NCI-H748 treated with DMSO at 0.1 percent for 48 hours (cell line): ENCODE measurements at places on chromosomes 16 and 17.

DNA sequence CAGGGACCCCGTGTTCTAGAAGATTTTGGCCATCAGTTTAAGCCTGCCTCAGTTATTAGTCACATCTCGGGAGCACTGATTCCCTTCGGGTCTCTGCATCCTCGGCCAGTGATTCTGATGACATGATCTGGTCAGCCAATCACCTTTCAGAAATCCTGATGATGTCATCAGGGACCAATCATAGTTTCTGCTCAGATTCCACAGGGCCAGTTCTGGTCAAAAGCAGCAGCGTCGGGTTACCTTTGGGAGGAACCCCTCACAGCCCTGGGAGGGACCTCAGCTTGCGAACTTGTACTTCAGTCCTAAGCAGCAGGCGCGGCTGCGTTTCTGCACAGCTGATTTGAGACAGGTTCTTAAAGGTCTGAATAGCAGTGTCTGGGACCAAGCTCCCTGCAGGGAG lies 13.9 kb downstream of the KDM8 start:
- DNase-seq: no peak

DNA sequence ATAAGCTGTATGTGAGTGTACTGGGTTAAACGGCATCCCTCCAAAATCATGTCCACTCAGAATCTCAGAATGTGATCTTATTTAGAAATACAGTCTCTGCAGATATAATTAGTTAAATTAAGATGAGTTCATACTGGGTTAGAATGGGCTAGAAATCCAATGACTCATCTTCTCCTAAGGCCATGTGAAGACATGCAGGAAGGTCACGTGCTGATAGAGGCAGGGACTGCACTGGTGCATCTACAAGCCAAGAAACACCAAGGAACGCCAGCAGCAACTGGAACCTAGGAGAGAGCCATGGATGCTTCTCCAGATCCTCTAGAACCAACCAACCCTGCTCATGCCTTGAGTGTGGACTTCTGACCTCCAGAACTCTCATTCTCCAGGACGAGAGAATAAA lies 241.0 kb downstream of the XYLT1 start:
- DNase-seq: no peak

DNA sequence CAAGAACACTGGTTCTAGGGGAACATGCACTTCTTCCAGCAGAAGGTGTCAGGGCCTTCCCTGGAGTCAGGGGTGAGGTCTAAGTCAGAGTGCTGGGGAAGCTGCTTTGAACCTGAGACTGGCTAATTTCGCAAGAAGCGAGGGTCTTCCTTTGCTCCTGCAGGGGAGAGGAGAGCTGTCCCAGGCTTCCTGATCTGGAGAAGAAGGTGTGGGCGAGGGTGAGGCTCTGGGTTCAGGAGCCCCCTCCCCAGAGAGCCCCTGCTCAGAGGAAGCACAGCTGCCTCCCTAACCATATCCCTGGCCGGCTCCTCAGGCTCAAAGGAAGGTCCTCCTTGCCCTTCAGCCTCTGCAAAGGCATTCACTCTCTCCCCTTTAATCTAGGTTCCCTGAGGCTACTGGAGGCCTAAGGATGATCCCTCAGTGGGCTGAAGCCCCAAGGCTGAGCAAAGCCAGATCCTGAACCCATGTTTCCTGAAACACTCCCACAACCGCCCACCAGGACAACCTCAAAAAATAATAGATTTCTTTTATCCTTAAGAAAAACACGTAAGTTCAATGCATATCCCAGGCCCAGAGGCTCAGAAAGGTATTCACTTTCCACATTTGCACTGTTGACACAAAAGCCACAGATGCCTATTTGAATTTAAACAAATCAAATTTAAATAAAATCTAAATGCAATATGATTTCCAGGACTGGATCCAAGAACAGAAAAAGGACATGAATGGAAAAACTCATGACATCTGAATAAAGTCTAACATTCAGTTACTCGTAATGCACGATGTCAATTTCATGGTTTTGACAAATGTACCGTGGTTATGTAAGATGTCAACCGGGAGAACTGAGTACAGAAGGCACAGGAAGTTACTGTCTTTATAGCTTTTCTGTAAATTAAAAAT lies 71.5 kb upstream of the RCVRN start:
- no peak for DNase-seq

GRCh38 chr16:88747588-88748301 lies 37.3 kb downstream of the PIEZO1 start:
- no peak for DNase-seq

DNA sequence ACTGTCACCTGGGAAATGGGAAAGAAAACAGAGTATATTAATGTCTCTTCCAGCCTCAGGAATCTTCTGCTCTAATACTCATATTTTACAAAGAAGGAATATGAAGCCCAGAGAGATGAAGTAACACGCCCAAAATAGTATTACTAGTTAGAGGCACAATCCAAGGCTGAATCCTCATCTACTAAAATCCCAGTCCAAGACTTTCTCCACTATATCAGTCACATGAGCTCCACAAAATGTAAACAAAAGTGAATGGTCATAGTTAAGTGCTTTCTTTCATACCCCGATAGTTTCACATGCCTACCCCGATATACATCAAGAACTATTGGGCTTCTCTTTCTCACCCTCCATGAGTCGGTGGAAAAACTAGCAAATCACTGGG lies 965 bp downstream of the INTS2 start:
- no peak for DNase-seq
